ENCODE measurements at places on chromosomes 16 and 17.
A peak's percentile ranks its signal among the peaks of the same experiment; 100 is the strongest.

GRCh38 chr16:2663553-2664546, 18.5 kb upstream of the KCTD5 start:
- no peak for DNase-seq

DNA sequence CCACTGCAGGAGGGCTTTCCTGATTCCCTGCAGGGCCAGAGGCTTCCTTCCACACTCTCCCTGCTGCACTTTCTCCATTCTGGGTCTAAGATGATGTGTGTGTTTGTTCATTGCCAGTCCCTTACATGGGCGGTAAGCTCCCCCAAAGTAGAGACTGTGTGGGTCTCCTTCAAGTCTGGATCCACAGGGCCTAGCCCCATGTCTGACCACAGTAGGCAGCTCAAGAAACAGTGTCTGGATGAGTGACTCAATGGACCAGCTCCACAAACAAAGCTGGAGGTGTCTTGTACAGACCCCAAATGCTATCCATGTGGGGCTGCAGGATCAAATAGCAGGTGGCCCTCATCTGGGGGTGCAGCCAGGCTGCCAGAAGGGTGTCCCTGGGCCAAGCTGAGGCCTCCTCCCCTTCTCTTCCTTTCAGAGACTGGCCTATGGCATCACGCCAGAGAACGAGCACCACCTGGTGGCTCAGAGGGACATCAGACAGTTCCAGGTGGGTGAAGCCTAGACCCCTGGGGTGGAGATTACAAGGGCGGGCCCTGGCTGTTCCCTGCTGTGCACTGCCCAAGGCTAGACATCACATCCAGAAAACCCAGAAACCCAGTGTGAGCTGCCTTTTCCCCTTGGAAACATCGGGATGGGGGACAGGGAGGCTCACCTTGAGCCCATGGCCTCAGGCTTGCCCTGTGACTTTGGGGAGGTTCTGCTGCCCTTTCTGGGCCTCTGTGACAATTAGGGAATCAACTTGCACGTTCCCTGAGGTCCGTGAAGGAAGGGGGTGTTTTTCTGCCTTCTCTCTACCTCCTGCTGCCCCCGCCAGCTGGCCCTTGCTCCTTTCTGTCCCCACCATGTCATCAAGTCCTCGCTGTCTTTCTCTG, 45.9 kb downstream of the SLC6A2 start:
- no peak for DNase-seq

DNA sequence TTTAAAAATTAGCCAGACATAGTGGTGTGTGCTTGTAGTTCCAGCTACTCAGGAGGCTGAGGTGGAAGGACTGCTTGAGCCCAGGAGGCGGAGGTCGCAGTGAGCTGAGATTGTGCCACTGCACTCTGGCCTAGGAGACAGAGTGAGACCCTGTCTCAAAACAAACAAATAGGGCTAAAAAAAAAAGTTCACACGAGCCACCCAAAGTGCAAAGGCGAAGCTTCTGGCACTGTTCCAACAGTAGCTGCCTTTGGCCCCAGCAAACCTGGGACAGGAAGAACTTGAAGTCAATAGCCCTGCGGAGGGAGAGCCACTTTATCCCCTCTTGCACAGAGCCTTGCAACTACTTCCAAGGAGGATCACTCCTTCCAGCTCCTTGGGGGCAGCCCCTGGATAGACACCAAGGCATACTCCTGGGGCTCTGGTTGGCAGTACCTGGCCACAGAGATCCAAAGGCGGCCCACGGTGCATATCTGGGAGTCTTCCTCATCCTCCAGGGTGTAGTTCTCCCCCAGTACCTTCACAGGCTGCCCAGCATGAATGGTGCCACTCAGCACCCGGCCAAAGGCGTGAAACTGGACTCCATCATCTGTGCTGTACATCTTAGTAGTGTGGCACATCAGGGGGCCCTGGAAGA, 14.7 kb downstream of the HIGD1B start:
- no peak for DNase-seq

GRCh38 chr16:2473446-2473926, 1.4 kb upstream of the TBC1D24 start:
- no peak for DNase-seq

GRCh38 chr16:2524339-2524938, 4.3 kb downstream of the AMDHD2 start:
- no peak for DNase-seq

- DNase-seq, result no peak
Observed at GRCh38 chr16:78895681-78896080, 704.9 kb downstream of the MAF start.

DNA sequence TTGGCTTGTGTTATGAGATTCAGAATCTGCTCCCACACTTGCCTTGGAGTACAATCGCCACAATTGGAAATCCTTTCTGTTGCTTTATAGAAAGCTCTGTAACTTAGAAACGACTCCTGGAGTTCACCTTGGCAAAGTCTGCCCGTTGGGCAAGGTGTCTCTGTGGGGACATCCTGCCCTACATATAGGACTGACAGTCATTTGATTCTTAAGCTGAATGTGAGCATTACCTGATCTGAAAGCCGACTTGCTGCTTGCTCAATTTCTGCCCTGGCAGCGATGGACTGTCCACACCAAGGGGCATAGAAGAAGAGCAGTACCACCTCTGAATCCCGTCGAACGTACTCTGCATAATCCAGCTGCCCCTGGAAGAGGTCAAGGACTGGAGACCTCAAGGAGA, 6.9 kb downstream of the TXNDC11 start:
- DNase-seq, result no peak

GRCh38 chr16:27408012-27408601, 6.1 kb downstream of the IL21R start:
- no peak for DNase-seq

DNA sequence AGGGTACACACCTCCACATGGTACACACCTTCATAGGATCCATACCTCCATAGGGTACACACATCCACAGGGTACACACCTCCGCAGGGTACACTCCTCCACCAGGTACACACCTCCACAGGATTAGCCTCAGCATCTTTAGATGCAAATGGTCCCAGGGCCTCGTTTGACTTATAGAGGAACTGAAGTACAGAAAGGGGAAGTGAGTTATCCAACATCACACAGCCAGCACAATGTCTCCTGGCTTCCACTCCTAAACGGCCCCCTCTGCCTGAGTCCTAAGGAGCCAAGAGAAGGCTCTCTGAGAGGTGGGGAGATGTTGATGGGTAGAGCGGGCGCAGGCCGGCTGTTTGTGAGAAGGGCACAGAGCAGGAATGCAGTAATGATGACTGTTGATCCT, 12.0 kb downstream of the FOXN1 start:
- DNase-seq, result no peak

DNA sequence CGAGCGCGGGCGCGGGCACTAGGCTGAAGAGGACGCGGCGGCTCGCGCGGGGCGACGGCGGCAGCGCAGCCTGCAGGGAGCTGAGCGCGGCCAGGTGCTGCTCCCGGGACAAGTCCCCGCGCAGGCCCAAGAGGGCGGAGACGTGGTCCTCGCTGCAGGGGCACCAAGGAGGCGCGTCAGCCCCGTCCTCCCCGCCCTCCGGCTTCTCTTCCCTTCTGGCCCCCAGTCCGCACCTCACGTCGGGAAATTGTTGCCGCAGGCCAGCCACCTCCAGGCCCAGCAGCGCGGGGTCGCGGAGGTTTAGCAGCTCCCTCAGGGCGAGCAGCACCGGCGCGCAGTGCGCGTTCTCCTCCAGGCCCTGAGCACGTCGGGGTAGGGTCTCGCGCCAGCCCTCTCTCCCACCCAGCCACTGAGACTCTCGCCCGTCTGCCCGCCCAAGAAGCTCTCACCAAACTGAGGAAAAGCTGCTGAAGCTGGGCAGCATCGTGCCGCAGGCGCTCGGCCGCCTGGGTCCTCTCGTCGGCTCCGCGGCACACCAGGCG, 761 bp upstream of the MATCAP1 start:
- DNase-seq, result no peak

- no peak for DNase-seq
Observed at GRCh38 chr16:30722443-30722842, 23.5 kb downstream of the SRCAP start.

GRCh38 chr17:1228781-1229348, 41.4 kb upstream of the BHLHA9 start:
- no peak for DNase-seq

DNA sequence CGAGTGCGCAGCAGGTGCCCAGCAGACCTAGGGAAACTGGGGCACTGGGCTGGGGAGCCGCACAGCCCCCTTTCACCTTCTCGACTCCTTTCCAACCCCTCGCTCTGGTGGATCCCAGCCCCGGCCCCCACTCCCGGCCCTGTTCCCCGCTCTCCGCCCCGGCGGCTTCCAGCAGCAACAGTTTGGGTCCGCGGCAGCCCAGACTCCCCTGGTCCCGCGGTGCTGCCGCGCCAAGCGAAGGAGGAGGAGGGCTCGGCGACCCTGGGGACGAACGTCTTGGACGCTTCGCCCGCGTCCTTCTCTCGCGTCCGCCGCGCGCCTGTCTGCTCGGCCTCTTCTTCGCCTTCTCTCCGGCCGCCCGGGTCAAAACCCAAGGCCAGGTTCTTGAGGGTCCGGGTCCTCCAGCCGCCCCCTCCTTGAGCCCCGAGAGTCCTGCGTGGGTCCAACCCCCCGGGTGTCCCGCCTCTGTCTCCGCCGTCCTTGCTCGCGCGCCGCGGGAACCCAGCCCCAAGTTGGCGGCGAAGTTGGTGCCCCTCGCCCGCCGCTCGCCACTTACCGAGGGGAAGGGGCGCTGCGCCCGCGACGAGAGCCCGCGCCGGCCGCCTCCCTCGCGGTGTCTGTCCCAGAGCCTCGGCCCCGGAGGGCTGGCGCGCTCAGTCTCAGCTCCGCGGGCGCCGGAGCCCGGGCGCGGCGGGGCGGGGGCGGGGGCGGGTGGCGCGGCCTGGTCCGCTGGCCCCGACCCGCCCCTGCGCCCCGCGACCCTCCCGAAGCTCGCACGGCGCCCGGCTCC, 1.4 kb upstream of the GRIN2C start:
- DNase-seq, result no peak

DNA sequence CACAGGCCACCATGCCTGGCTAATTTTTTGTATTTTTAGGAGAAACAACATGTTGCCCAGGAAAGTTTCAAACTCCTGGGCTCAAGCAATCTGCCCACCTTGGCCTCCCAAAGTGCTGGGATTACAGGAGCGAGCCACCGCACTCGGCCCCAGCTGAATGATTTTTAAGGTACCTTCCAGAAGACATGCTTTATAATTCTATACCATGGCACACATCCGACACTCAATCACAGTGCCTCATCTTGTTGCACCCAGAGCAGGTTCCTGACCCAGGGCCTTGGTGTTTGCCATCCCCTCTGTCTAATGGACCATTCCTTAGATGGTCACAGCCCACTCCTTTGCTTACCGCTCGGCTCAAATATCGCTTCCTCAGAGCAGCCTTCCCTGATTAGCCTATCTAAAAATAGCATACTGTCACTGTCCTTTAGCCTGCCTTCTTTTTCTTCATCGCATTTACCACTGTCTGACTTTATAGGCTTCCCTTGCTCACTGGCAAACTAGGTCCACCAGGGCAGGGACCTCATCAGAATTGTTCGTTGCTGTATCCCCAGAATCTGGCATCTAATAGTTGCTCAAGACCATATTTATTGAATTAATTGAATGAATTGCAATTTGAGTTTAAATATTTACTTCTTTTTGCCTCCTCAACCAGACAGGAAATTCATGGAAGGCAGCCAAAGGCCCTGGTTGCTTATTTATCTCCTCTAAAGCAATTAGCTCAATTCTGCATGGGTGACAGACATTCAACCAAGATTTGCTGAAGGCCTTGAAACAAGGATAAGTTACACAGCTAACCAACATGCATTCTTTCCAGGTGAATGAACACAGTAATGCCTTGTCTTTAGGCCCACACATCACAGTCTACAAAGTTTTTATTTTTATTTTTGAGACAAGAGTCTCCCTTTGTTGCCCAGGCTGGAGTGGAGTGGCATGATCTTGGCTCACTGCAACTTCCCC, 6.3 kb upstream of the TENT4B start:
- no peak for DNase-seq

DNA sequence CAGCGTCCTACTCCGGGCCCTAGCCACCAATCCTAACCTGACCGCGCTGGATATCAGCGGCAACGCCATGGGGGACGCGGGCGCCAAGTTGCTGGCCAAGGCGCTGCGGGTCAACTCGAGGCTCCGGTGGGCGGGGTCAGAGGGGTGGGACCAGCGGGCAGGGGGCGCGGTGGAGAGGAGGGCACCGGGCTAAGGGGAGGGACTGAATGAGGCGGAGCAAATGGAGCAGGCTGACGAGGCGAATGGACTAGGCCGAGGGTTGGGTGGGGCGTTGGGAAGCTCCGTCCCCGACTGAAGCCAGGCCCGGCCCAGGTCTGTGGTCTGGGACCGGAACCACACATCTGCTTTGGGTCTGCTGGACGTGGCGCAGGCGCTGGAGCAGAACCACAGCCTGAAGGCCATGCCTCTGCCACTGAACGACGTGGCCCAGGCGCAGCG, 4.6 kb downstream of the CARMIL2 start:
- DNase-seq, result no peak

DNA sequence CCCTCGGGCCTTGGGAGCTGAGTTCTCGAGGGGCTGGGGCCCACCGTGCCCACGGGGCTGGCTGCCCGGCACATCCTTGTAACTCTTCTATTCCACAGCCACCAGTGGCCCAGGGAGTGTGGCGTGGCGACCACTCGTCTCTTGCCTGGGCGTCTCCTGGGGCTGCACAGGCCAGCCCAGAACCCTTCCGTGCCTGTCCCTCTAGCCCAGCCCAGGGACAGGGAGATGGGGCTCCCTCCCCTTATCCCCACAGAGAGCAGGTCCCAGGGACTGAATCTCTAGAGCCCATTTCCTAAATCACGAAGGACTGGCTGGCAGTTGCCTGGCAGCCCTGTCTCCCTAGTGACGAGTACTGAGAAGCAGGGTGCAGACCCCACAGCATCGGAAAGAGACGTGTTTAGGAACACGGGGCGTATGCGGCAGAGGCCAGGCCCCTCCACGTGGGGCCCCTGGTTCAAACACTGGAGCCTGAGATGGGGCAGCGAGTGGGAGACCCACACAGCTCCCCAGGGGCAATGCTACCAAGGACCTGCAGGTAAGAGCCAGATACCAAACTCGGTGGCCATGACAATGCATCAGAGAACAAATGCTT, 51.0 kb downstream of the TIMM22 start:
- no peak for DNase-seq

DNA sequence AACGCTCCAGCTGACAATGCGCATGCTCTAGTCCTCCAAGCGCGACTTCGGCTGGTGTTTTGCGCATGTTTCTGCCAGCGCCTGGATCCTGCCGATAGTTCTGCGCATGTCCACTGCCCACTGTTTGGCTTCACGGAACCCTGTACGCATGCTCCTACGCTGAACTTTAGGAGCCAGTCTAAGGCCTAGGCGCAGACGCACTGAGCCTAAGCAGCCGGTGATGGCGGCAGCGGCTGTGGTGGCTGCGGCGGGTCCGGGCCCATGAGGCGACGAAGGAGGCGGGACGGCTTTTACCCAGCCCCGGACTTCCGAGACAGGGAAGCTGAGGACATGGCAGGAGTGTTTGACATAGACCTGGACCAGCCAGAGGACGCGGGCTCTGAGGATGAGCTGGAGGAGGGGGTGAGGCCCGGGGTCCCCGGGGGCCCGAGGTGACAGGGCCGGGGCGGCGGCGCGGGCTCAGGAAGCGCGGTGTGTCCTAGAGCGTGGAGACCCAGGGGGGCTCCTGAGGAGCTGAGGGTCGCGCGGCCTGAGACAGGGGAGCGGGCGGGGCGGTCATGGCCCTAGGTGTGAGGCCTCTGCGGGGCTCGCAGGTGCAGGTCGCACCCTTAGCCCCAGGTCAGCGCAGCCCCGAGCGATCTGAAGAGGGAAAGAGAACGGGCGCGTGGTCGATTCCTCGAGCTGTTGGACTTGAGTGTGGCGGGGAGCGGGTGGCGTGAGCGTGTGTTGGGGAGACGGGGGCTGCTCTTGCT, at the start of the genes RPS6KB1 and TUBD1:
Gene RPS6KB1, plus strand, starts transcription at position 198 of the 752 bp plus-strand sequence. Its CDS starts 64 bp downstream, at position 262.
Gene TUBD1, minus strand, starts transcription at position 20 of the 752 bp plus-strand sequence. CDS start 1,941 bp downstream, outside the sequence.
- DNase-seq, result peak; percentile 87
